ENCODE measurements at places on chromosomes 5 and 9.

GRCh38 chr5:58946230-58946629, 363.4 kb downstream of the RAB3C start:
- DNase-seq, result no peak

DNA sequence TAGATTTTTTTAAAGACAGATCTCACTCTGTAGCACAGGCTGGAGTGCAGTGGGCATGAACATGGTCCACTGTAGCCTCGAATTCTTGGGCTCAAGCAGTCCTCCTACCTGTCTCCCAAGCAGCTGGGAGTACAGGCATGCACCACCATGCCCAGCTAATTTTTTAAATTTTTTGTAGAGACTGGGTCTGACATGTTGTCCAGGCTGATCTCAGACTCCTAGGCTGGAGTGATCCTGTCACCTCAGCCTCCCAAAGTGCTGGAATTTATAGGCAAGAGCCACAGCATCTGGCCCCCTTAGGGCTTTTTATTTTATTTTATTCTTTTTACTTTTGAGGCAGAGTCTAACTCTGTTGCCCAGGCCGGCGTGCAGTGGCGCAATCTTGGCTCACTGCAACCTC, 56.4 kb downstream of the NSD1 start:
- no peak for DNase-seq

DNA sequence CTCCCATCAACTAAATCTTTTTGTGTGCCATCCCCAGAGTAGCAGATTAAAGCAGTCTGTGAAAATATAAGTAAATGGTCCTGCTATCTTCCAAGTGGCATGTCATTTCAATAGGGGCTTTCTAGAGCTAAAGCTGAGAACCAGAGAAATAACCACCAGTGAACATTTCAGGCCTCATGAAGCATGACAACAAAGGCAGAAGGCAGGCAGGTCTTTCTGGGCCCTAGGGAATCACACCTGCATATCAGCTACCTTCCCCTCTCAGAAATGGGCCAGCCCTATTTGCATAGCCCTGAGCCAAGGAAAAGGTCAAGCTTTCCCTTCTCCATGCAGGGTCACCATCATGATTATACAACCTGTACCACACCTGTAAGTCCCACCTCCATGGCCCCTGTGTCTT, 205.3 kb downstream of the DEPDC1B start:
- DNase-seq, result no peak

- DNase-seq, result no peak
These were observed 155.7 kb upstream of the SH3GL2 start for GRCh38 chr9:17422994-17423680.

- DNase-seq, result no peak
These were observed 1.1 kb upstream of the TLE4 start for GRCh38 chr9:79570448-79571308.

DNA sequence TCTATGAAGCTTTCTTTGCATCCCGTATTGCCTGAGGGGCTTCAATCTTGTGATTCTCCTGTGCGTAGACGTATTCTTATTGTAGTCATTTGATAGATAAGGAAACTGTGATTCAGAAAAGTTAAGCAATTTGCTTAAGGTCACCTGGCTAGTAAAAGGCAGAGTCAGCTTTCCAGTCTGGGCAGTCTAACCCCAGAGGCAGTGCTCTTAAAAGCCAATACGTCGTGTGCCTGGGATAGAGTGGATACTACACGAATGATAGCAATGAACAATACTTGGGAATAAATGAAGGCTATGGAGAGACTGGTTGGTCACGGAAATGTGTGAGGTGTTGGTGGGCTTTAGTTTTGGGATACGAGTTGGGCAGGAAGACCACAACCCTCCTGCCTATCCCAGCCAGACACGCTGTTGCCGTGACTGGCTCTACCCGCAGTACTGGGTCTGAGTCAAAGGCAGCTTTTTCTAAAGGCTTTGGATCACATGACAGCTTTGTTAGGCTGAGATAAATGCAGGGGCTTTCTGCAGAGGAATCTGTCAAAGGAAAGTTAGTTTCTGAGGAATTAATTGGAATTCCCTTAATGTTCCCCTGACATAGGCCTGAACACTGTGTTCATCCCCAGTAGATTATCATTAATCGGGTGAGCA, 302.6 kb downstream of the KIF4B start:
- no peak for DNase-seq

DNA sequence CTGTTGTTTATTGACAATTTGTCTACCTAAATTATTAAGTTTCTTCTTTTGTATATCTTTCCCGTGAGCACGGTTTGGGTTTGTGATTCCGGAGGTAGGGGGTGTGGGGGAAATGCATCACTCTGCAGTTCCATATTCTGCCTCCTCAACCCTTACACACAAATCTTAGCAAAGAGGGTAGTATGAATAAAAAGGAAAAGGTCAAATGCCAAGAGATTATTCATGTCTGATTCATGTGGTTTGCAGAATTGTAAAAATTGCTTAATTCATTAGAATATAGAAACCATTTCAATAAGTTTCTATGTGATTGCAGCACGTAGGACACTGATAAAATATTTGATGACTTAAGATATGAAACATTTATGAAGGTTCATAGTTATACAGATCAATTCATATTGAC, 601.9 kb downstream of the SEMA5A start:
- DNase-seq, result no peak

- no peak for DNase-seq
These were observed 190.7 kb downstream of the KCTD16 start for GRCh38 chr5:144361406-144361805.

- DNase-seq, result no peak
These were observed at the start of gene ADAMTS12 for GRCh38 chr5:33891788-33892619. TSS of gene ADAMTS12 (minus strand) at chr5:33891990. CDS start at chr5:33891856, 134 bp downstream.

- DNase-seq, result no peak
These were observed 112.2 kb upstream of the ZNF608 start for GRCh38 chr5:124858612-124859011.

GRCh38 chr9:130041648-130042405, 1.2 kb downstream of the FNBP1 start:
- DNase-seq, result no peak

DNA sequence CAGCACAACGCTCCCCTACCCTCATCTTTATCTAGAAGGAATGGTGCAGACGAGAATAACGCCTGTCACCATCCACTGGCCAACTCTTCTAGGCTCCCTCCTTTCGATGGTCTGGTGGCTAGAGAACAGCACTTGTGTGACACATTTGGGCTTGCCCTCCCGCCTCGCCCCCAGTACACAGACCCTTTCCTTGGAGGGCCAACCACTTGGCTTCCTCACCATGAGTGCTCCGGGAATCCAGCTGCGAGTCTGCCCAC, 1.4 kb downstream of the GNAQ start:
- no peak for DNase-seq

- no peak for DNase-seq
These were observed 280.4 kb downstream of the TMEM167A start for GRCh38 chr5:82796643-82797416.

DNA sequence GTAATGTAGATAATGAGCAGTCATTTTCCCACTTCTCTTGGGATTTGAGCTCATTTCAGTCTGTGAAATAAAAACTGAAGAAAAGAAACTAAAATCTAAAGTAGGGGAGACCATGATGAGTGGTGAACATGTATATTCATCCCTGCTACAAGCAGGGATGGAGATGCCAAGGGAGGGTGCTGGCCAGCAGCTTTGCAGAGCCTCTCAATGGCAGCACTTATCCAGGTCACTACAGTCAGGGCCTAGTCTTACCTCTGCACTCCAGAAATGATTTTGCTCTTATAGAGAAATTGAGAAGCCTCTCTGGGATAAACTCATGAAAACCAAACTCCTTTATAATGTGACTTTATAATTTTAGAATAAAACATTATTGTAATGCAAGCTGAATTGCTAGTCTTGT, 317.6 kb downstream of the FBXL17 start:
- no peak for DNase-seq

DNA sequence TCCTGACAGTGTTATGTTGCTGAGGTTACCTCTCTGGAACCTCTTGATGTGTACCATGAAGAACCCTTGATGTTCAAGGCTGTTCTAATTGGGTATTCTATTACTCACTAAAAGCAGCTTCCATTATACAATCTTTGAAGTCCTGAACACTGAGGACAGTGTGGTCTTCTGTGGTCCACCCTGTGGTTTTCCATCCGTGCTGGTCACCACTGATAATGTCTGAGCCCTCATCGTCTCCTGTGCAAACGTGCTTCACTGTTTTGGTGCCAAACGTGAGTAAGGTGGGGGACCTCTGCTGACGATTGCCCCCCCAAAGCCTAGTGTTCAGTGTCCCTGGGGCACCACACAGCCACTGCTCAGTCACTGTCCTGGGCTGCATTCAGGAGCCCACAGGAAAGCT, 259.7 kb upstream of the ANKRD55 start:
- DNase-seq, result no peak

Data from stimulated activated CD4-positive, alpha-beta T cell treated with anti-CD3 and anti-CD28 coated beads, Interleukin-1b, Interleukin-23, amount 100 ng/mL, for 24 hours (primary cell).